Ascending aorta (tissue), 2 donors: ENCODE measurements at places on chromosomes 16 and 17.

GRCh38 chr16:3776316-3776715, 59.0 kb upstream of the TRAP1 start:
- H3K27me3 ChIP-seq: no peaks in the 10 kb centered on the region
- DNase-seq: no peak
- H3K36me3 ChIP-seq: peaks cover 90% of the 10 kb centered on the region
- H3K4me1 ChIP-seq: no peaks in the 10 kb centered on the region
- no peak overlapping the region for H3K4me3 ChIP-seq

DNA sequence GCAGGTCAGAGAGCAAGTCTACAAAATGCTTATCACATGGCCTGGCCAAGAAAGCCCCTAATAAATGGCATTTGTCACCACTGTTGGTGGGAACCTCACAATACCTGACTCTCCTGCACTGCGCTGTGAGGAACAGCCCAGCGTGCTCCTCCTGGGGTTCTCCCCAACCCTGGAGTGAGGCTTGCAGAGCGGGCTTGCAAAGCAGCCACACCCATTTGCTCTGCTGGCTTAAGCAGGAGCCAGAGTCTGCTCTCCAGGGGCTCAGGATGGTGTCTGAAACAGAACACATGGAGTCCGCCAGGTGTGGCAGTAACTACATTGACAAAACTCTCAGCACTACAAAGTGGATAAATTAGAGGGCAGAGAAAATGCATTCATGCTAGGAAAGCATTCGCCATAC, 331.0 kb upstream of the CCL2 start:
- no peak overlapping the region for H3K4me3 ChIP-seq
- H3K27ac ChIP-seq: no peak overlapping the region
- DNase-seq: no peak
- H3K4me1 ChIP-seq: no peaks in the 10 kb centered on the region

DNA sequence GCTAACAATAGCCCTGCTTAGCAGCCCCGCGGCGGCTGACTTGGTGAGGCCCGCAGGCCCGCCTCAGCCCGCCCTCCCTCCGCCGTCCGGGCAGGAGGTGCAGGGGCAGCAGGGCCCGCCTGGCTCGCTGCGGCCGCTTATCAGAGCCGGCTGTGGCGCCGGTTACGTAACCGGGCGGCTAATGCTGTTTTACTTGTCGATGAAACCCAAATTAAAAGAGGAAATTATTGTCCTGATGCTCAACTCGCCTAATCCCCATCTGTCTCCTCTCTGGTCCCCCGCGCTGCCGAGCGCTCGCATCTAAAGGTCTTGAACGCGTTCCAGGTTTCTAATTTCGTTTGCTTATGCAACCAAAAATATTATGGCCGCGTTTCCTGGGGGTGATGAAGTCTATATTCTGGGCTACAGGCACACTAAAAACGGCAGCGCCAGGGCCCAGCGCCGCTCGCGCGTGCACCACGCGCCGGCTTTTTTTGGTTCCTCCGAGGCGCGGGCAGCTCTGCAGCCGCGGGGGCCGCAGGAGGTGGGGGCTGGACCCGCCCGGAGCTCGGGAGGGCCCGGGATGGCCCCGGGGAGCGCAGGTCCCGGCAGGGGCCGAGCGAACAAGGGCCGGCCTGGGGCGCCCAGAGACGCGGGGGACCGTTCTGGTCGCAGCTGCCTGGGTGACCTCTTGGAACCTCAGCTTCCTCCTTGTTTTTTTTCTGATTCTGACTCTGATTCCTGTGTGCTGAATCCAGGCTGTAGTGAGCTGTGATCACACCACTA, 65.2 kb upstream of the TOB1 start:
- H3K36me3 ChIP-seq: no peaks in the 10 kb centered on the region
- peak overlapping the region; percentile 98 for H3K27ac ChIP-seq
- peak; percentile 96 for DNase-seq
- H3K4me3 ChIP-seq: peak overlapping the region; percentile 47
- peaks cover 38% of the 10 kb centered on the region for H3K4me1 ChIP-seq
- no peaks in the 10 kb centered on the region for H3K27me3 ChIP-seq

DNA sequence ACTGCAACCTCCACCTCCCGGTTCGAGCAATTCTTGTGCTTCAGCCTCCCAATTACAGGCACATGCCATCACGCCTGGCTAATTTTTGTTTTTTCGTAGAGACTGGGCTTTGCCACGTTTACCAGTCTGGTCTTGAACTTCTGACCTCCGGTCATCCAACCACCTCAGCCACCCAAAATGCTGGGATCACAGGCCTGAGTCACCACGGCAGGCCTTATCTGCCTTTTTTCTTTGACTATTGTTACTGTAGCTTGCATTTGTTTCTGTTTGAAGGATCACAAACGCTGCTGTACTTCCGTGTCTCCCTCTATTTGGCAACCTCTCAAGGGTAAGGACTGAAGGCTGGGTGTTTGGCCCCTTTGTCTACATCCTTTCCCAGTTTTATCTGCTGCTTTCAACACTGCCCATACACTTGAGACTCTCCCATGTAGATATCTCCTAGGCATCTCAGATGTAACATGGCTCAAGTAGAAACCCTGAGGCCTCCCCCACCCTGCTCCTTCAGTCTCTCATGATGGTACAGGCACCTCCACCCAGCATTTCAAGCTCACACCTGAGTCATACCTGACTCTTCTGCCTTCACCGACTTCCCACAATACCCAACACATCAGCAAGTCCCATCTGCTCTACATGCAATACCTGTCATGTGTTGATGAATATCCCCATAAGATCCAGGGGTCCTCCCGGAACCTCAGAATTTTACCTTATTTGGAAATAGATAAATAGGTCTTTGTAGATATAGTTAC, 219.0 kb downstream of the CPPED1 start:
- no peaks in the 10 kb centered on the region for H3K36me3 ChIP-seq
- H3K27ac ChIP-seq: no peak overlapping the region
- no peak overlapping the region for H3K4me3 ChIP-seq
- no peaks in the 10 kb centered on the region for H3K27me3 ChIP-seq
- H3K4me1 ChIP-seq: no peaks in the 10 kb centered on the region

GRCh38 chr16:67672739-67673662, 6.4 kb downstream of the C16orf86 start:
- no peaks in the 10 kb centered on the region for H3K4me1 ChIP-seq
- H3K36me3 ChIP-seq: no peaks in the 10 kb centered on the region
- no peak for DNase-seq
- H3K4me3 ChIP-seq: no peak overlapping the region
- peak overlapping the region; percentile 31 for H3K27ac ChIP-seq

- no peaks in the 10 kb centered on the region for H3K4me1 ChIP-seq
- no peaks in the 10 kb centered on the region for H3K27me3 ChIP-seq
- H3K4me3 ChIP-seq: no peak overlapping the region
- no peaks in the 10 kb centered on the region for H3K36me3 ChIP-seq
- DNase-seq: no peak
These were observed 106.7 kb upstream of the SDK2 start for GRCh38 chr17:73750975-73751374.
